ENCODE measurements at places on chromosomes 12 and 14.

DNA sequence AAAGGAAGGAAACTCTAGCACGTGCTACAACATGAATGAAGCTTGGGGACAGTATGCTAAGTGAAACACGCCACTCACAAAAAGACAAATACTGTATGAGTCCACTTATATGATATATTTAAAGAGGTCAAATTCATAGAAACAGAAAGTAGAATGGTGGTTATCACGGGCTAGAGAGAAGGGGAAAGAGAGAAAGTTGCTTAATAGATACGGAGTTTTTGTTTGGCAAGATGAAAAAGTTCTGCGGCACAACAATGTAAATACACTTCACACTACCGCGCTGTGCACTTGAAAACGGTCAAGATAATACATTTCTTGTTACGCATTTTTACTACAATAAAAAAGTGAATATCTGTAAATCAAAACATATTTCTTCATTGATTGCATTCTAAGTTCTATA lies 37.3 kb downstream of the FBLN5 start:
- DNase-seq = no peak

GRCh38 chr12:93577222-93577621 lies 4.7 kb downstream of the SOCS2 start:
- DNase-seq = no peak

GRCh38 chr12:101957252-101957959 lies 80.0 kb downstream of the DRAM1 start:
- DNase-seq = no peak

GRCh38 chr12:59834659-59835474 lies 239.0 kb downstream of the SLC16A7 start:
- DNase-seq = no peak

GRCh38 chr14:100529561-100530031 lies 57.6 kb downstream of the BEGAIN start:
- DNase-seq = no peak

DNA sequence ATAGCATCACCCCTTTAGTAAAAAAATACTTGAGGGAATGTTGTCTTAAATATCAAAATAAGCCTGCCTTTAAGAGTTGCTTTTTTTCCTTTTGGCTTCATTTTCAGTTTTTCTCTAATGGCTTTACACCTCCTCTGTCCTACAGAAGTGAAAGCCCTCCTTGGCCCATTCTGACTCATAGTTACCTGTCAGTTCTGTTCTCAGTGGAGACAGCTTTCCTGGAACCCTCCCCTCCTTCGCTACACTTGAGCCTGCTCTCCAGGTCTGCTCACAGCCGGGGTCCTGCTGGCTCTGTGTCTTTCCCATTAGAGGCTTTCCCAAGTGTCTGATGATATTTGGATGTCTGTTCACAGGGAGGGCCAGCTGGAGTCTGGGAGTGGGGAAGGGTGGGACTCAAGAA lies 84.0 kb downstream of the PELI2 start:
- no peak for DNase-seq

GRCh38 chr14:100469632-100470522 lies 117.3 kb downstream of the BEGAIN start:
- DNase-seq = no peak

DNA sequence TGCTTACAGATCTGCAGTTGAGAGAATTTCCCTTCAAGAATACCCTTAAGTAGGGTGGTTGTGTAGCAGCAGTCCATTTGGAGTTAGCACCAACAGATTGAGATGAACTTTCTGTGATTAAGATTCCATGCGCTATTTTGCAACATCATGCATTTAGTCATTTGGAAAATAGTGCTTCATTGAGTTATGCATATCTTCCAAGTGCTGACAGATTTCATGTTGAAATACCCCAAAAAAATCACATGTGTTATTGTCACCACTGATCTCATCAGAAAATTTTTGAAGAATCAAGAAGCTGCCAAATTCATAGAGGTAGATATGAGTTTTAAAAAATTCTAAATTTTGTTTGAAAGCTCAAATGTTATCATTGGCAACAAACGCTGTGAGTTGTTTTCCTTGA lies 35.5 kb upstream of the OSBPL8 start:
- DNase-seq = no peak

GRCh38 chr12:56120158-56120846 lies 2.2 kb downstream of the ZC3H10 start:
- no peak for DNase-seq

DNA sequence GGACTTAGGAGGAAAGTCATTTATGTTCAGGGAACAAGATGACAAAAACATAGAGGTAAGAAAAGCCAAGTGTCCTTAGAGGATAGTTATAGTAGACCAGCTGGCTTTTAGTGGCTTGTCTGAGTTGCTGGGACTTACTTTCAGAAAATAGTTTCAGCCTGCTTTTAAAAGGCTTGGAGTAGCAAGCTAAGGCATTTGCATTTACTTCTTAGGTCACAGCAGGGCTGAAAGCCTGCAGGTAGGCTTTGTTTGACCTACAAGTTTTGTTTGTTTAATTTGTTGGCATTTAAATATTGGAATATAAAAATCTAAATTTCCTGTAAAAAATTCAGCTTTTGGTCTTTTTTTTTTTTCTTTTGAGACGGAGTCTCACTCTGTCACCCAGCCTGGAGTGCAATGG lies 5.1 kb downstream of the ACSS3 start:
- no peak for DNase-seq

GRCh38 chr14:47276931-47277330 lies 398.5 kb downstream of the MDGA2 start:
- DNase-seq = no peak

DNA sequence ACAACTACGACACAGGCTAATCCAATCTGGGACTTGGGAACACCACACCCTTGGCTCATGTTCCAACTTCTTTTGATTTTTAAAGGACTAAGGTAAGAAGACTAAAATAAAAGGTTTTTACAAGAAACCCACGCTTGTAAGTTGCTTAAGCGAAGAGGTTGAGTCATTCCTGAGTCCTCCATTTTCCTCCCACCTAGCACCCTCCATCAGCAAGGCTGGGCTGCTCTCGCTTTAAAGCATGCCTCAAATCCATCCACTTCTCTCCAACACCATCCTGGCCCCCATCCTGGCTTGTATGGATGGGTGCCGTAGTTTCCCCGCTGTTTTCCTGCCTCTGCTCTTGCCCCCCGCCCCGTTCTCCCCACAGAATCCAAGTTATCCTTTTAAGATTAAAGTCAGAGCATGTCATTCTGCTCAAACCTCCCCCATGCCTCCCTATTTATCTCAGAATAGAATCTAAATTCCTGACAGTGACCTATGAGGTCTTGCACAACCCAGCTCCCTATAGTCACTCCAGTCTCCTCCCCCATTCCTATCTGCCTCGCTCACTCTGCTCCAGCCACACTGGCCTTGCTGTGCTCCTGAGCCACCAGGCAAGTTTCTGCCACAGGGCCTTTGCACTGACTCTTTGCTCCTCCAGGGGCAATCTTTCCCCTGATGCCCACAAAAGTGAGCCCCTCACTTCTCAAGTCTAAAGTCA lies 34.5 kb downstream of the SCARB1 start:
- no peak for DNase-seq

DNA sequence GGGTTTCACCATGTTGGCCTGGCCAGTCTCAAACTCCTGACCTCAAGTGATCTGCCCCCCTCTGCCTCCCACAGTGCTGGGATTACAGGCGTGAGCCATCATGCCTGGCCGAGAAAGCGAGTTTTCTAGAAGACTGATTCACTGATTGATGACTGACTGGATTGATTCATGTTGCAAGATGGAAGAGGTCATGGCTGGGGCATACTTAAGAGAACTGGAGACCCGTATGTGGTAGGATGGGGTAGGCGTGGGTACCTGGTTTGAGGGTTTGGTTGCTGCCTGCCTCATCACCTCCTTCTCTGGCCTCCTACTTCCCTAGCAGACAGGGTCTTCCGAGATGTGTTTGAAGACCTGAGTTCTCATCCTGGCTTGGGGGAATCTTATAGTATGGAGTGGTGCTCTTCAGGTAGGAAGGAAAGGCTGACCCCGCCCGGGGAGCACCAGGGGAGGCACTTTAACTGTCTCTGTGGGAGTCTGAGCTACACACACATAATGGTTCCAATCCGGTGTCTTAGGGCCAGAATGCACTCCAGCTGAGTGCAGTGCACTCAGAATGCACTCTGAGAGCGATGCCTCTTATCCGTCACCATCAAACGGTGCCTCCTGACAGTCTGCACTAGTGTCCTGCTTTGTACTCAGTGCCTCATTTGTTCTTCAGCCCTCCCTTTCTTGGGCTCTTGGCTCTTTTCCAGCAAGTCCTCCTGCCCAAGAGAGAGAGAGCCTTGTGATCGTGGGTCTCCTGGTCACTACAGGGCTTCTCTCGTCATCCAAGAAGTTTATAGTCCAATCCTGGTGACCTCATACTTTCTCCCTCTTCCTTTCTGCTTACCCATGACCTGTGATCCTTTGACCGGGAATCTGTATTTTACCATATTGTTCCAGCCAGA lies 19.7 kb downstream of the PLEKHG3 start:
- no peak for DNase-seq

GRCh38 chr12:51217133-51217967 lies 512 bp downstream of the POU6F1 start:
- DNase-seq = peak; percentile 56

DNA sequence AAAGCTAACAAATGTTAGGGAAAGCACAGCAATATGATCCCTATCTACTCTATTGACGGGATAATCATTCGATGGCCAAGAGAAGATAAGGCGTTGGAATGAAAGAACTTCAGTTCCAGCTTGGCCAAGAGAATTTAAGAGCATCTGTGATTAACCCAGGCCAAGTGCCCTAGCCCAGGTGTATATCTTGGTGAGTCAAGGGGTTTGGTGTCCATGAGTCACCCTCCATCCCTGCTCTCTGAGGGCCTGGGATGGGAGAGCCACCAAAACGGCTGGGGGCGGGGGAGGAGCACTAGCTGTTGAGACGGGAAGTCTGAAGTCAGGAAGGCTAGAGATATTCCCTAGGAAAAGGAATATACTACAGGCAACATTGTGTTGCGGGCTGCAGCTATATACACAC lies 13.0 kb downstream of the TBPL2 start:
- no peak for DNase-seq

DNA sequence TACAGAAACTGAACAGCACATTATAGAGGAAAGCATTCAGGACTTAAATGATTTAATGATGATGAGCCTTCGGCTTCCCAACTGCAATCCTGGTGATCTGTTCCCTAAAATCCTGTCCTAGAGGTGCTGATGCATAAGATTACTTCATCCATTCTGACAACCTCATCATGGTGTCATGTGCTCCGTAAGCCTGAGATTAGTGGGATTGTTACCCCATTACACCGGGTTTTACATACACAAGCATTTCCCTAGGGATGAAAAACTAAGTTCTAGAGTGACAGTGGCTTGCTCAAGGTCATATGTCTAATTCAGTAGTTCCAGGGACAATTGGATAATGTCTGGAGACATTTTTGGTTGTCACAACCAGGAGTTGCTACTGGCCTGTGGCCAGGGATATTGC lies 2.5 kb upstream of the RNASE13 start:
- no peak for DNase-seq

GRCh38 chr14:81868172-81868571 lies 334.5 kb upstream of the SEL1L start:
- no peak for DNase-seq

GRCh38 chr12:76702946-76703345 lies 61.0 kb upstream of the ZDHHC17 start:
- DNase-seq = no peak

- no peak for DNase-seq
Observed at GRCh38 chr12:77578466-77579220, 252.1 kb upstream of the NAV3 start.

- DNase-seq = no peak
Observed at GRCh38 chr14:63899953-63900352, 47.1 kb downstream of the SYNE2 start.

- no peak for DNase-seq
Observed at GRCh38 chr12:129325566-129325965, 472.3 kb downstream of the GLT1D1 start.

GRCh38 chr12:6158255-6158654 lies 33.8 kb upstream of the VWF start:
- no peak for DNase-seq

DNA sequence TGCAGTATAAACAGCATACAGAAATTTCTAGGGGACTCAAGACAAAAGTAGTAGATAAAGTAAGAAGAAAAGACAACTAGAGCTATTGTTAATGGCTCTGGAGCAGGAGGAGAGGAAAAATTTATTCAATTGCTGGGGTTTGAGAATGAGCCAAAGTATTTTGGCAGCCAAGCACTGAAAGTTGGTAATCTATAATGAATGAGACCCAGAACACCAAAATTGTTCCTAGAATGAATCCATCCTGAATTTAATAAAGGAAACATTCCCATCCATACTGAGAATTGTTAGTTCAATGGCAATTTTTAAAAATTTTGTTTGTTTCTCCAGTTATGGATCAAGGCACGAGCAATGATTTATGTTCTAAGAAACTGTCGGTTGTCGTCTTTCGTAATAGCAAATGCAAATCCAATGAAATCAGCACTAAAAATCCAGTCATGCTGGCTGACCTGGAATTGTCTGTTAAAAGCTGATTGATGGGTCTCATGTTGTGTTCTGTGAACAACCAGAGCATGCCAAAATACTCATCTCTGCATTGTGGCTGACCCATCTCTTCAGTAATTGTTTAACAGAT lies 170.9 kb upstream of the LMNTD1 start:
- DNase-seq = no peak

DNA sequence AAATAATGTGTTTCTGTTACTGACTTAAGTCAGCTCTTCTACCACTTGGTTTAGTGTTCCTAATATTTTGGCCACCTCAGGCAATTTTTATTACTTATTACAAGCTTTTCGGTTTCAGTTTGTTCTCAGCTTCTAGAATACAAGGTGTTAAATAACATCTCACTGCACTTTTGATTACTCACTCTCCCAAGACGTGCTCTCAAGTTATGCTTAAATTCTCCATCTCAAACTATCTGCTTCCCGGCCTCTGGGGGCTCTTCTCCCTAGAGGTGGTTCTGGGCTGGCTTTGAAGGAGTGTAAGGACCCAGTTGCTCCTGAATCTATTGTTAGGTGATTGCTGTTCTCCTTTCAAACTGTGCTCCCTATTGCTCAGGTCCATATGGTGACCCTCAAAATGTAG lies 193.9 kb upstream of the DDHD1 start:
- DNase-seq = no peak

GRCh38 chr14:36553656-36554260 lies 28.7 kb downstream of the NKX2-8 start:
- DNase-seq = no peak

DNA sequence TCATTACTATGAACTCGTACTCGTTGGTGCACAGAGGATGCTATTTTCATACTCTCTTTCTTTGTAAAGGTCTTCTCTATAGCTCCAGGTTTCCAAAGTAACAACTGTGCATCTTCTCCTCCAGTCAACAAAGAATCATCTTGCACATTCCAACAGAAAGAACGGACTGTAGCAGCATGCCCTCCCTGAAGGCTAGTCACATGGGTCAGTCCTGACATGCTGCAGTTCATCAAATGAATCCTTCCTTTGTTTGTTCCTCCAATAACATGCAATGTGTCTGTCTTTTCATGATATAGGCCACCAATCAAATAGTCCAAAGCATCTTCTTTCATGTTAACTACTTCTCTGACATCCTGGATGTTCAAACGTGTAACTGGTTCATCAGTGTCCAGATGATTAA lies 42.9 kb downstream of the WDR89 start:
- no peak for DNase-seq

Measured in GM19239 (cell line).